PC-3 (cell line): ENCODE measurements at places on chromosomes 16 and 17.

- no peak for DNase-seq
Measured at GRCh38 chr16:5965321-5965720, 867.7 kb upstream of the EEF2KMT start.

DNA sequence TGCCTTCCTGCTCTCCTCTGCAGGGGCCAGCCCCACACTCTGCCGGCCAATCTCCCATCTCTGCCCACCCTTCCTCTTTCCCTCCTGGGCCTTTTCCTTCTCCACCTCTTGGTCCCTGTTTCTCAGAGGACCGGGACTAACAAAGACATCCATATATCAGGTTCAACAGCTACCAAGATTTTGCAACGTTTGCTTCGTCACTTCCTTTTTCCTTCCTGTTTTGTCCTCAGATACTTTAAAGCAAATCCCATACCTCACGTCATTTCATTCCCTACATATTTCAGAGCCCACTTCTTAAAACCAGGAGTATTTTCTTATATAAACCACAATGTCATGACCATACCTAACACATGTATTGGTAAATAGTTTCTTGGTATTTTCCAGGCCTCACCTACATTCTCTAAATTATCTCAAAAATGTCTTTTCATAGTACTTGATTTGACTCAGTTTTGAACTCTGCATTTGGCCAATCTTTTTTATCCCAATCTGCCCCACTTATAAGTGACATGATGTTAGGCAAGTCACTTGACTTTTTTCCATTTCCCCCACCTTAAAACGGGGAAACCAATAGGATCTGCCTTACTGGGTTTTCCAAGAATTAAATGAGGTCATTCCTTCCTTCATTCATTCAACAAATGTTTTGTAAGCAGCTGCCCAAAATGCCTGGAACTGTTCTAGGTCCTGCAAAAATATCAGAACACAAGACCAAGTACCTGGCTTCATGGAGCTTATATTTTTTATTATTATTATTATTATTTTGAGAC lies 7.2 kb upstream of the USP10 start:
- DNase-seq = no peak

- no peak for DNase-seq
Measured at GRCh38 chr17:57600074-57600473, 145.0 kb downstream of the CCDC182 start.

DNA sequence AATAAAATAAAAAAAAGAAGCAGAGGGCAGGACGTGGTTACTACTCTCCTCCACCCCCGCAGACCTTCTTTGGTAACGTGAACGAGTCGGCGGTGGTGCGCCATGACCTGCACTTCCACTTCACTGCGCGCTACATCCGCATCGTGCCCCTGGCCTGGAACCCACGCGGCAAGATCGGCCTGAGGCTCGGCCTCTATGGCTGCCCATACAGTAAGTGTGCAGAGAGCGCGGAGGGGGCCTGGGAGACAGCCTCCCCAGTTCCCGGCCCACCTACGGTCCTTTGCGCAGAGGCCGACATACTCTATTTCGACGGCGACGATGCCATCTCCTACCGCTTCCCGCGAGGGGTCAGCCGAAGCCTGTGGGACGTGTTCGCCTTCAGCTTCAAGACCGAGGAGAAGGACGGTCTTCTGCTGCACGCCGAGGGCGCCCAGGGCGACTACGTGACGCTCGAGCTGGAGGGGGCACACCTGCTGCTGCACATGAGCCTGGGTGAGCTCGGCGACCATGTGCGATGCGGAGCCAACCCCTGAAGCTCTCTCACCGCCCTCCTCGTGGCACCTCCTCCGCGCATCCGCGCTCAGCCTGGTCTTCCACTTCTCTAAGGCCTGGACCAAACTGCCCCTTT lies 2.7 kb downstream of the CNTNAP1 start:
- DNase-seq = no peak

DNA sequence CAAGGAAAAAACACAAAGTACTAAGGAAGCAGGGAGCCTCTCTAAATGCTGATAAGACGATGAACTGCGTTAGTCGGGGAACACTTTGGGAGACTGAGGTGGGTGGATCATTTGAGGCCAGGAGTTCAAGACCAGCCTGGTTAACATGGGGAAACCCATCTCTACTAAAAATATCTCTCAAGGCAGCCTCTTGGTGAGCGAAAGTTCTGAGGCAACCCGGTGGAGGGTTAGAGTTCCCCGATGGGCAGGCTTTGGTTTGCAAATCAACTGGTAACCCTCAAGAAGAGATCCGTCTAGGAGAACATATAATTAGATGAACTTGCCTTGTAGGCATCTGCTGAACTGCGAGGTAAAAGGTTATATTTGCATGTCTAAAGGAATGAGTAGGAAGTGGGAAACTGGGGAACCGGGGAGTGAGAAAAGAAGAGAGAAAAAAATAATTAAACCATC lies 44.6 kb downstream of the WSB1 start:
- no peak for DNase-seq

DNA sequence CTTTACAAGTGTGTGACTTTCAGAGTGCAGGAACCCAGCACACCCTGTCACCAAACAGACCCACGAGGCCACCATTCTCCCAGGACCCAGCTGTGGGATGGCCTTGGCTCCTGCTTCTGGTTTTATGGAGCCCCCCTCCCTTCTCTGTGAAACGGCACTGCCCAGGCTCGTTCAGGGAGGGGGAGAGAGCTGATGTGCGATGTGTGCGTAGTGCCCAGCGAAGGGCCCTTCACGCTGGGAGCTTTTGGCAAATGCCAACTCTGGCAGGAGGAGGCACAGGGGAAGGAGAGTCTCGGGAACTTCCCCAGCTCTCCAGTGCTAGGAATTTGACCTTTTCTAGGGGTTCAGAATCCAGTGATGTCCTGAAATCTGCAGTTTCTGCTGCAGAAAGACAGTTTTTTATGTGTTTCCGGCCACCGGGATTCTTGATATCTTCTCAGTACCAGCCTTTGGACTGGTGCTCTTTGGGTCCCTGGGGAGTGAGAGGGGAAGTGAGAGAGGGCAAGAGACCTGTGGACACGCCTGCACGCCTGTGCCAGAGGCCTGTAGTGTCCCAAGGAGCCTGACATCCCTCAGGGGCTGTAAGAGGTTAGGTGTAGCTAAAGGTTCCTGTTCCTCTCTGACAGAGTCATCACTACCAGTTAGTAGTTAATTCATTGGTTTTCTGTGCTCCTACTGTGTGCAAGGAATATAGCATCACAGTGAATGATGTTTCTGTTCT lies 45.1 kb downstream of the CMIP start:
- no peak for DNase-seq

DNA sequence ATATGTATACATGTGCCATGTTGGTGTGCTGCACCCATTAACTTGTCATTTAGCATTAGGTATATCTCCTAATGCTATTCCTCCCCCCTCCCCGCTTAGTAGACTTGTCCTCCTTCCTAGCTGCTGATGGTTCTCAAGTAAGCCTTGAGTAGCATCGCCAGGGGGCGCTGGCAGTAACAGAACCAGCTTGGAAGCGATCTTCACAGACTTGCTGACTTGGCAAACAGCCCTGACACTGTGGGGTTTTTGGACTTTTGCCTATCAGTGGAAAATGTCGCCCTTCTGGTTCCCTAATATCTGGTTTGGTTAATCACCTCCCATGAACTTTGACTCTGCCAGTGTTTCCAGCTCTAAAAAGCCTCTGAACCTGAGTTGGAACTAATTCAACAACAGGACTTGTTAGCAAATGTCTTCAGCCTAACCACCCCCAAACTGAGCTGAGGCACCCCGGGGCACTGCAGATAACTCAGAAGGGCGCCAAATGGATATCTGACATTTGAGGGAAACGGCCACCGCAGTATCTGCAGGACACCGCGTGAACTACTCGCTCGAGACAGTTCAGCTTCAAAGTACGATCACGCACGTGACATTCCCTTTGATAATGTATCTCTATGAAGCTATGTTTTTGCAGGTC lies 15.4 kb upstream of the SPATA32 start:
- peak; percentile 97 for DNase-seq

GRCh38 chr17:43706235-43706634 lies 44.5 kb upstream of the MEOX1 start:
- DNase-seq = no peak

DNA sequence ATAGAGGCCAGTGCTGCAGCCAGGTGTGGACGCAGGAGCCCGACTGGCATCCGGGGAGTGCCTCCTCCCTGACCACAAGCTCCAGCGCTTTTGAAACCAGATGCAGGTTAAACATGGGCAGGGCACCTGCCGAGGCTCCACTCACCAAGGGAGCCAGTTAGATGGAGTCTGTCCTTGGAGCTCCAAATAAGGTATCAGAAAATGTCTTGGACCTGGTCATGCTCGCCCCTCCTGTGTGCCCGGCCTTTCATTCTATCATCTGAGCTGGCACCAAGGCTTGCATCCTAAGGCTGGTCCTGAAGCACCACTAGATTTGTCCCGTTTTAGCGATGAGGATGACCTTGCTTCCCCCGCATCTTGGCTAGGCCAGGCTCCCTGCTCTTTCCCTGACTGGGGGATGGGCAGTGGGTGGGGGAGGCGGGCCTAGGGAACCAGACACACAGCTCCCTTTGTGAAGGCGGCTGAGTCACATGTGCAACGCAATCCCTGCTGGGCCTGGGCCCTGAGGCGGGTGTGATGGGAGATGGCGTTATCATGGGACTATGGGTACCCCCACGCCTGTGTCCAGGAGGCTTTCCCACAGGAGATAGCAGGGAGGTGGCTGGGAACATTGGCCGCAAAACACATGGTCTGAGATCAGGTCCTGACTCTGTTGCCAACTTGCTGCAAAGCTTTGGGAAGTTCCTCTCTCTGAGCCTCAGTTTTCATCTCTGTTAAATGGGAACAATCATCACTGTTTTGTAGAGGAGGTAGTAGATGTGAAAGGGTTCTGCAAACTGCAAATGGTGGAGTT lies 5.0 kb upstream of the ADGRG1 start:
- DNase-seq = peak; percentile 90

DNA sequence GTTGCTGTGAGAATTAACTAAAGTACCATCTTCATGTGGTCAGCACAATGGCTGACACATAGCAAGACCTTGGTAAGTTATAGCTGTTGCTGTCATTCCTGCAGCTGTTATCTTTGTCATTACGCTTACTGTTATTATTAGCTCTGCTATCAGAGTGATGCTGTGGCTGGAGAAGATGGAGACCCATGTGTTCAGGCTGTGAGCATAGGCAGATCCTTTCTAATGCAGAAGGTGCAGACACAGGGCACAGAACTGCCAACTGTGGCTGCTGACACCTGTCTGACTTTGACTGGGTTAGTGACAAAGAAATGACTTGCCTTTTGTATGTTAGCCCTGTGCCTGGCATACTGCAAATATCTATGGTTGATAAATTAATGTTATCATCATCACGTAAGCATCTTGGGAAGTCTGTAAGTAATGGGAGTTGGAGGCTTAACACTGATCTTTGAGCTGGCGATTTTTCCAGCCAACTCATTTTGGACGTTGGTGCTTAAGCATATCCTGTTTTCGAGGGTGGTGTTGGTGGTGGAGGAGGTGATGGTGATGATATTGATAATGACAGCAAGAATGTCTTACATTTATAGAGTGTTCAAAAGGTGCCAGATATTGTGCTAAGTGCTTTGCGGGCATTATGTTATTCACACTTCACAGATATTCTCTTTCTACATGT lies 695.3 kb downstream of the WWOX start:
- no peak for DNase-seq

DNA sequence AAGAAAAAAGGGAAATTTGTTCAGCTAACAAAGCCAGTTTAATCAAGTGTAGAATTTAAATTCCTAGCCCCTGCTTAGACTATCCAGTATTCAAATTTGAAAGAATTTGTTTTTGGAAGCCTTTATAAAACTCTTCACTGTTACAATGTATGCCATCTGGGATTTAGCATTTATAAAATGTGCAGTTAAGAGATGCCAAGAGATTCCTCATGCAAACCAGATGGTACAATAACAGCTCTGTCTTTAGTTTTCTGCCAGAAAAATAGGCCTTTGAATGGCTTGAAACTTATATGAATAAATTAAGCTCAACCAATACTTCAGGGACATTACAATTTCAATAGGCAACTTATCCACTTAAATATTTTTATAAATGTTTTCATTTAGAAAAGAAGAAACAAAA lies 6.8 kb upstream of the ANKS4B start:
- DNase-seq = no peak

GRCh38 chr16:23174622-23175021 lies 7.9 kb upstream of the SCNN1G start:
- peak; percentile 27 for DNase-seq

- DNase-seq = no peak
Measured at GRCh38 chr16:28558456-28558855, 4.7 kb downstream of the SGF29 start.

- no peak for DNase-seq
Measured at GRCh38 chr16:4175849-4176248, 59.6 kb upstream of the ADCY9 start.

DNA sequence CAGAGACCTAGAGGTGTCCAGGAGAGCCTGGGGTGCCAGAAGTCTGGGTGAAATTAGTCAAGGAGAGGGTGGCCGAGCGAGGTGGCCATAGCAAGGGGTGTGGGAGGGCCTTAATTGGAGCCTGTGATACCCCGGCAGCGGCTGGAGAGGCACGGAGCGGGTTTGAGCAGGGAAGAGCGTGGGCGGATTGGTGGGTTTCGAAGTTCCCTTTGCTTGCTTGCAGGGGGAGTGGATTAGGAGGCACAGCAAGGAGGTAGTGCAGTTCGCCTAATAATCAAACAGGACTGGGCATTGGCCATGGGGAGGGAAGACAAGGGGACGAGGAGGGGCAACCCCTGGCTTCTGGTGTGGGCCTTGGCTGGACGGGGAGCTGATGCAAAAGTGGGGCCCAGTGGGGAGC lies 5.4 kb upstream of the FAM83G start:
- no peak for DNase-seq

GRCh38 chr17:66542967-66543520 lies 240.6 kb downstream of the PRKCA start:
- peak; percentile 85 for DNase-seq

GRCh38 chr17:43021741-43022512 lies at the start of gene VAT1:
Gene VAT1, minus strand, starts transcription at chr17:43022385. Its CDS starts 63 bp downstream, at chr17:43022322.
- DNase-seq = peak; percentile 71

DNA sequence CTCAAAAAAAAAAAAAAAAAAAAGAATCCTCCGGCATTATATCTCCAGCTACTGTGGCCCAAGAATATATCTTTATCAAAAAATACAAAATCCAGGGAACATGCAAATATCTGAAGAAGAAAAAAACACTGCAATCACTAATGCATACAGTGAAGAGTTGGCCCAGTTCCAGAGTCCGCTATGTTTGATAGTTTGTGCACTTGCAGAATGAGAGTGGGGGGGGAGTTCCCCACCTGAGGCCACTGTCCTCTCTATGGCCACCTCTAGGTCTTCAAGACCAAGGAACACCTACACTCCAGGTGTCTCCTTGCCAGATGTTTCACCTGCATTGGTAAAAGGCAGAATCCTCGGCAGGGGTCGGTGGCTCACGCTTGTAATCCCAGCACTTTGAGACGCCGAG lies 4.0 kb downstream of the ZNF785 start:
- DNase-seq = no peak

- no peak for DNase-seq
Measured at GRCh38 chr16:56192986-56193945, 2.0 kb downstream of the GNAO1 start.
